CD4-positive, alpha-beta T cell treated with Interleukin-6 at 100 ng/mL for 8 hours (primary cell): ENCODE measurements at places on chromosomes 13 and 19.

- no peak for DNase-seq
These were observed 26.8 kb upstream of the WDFY2 start for GRCh38 chr13:51557438-51557837.

GRCh38 chr19:33532859-33533460, 11.4 kb upstream of the PEPD start:
- DNase-seq, result no peak

GRCh38 chr13:20514866-20515265, 10.8 kb downstream of the CRYL1 start:
- DNase-seq, result no peak

DNA sequence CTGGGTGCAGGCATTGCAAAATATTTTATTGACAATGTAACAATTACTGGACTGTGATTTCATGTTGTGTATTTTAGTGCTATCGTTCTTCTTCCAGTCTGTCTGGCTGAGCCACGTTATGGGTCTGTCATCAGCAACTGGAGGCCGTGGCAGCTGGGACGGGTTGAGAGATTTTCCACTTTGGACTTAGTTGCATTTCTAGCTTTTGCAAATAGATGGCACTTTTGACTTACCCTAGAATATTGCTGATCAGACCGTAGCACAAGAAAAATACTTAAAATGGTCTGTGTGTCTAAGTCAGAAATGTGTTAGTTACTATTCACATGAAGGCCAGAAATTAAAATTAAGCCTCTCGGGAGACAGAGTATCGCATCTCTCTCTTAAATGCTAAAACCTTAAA, 211.1 kb downstream of the TEX29 start:
- no peak for DNase-seq
